ENCODE measurements at places on chromosomes 6 and 20.

DNA sequence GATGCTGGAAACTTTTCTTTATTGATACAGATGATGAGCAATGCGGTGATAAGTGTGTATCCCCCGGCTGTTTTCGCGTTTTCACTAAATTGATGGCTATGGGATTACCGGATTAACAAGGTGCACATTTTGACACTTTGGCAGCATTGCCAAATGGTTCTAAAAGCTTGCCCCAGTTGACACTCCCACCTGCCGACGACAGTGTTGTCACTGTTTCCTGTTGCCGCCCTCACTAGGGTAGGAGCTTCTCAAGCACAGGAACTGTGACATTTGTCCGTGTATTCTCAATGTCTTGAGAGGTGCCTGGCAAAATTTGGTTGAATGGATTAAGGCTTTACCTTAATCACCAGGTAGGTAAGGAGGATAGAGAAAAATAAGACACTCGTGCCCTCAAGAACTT lies 9.8 kb upstream of the MAPK13 start:
- no peak for DNase-seq

GRCh38 chr20:59204165-59204894 lies 40.7 kb downstream of the ZNF831 start:
- no peak for DNase-seq

GRCh38 chr6:52522655-52523054 lies 54.2 kb downstream of the TRAM2 start:
- DNase-seq = no peak

- DNase-seq = peak; percentile 73
These were observed at the start of gene C6orf132 for GRCh38 chr6:42142118-42142835. Gene C6orf132 (minus strand): TSS chr6:42142620. CDS start chr6:42142444, 176 bp downstream.

- DNase-seq = no peak
These were observed 37.7 kb downstream of the ADGRF1 start for GRCh38 chr6:47004463-47004862.

- DNase-seq = no peak
These were observed 972 bp downstream of the GSTA3 start for GRCh38 chr6:52908526-52908925.

- DNase-seq = no peak
These were observed 520.9 kb downstream of the CD83 start for GRCh38 chr6:14638435-14638905.

- DNase-seq = peak; percentile 43
These were observed 646 bp downstream of the RPS6KA2 start for GRCh38 chr6:166626177-166627032.

DNA sequence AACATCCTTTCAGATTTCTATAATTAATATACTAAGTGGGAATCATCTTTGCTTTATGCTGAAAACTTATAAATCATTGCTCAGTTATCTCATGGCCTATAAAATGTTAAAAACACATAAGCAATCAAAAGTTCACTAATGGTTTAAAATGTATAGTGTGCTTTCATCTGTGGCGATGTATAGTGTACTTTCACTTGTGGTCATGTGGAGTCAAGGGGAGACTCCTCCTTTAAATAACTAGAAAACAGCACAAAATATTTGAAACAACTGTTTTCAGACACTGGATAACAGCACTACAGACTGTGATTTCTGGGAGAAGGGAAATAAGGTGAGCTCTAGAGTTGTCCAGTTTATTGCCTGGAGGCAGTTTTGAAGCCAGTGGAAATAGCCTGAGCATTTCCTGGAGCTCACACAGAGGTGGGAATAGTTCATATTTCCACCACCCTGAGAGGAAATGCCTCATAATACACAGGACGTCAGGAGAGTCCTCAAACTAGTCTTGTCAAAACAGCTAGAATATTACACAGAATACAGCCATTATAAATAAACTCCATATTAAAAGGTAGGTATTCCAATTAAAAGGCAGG lies 89.4 kb downstream of the CEP162 start:
- DNase-seq = no peak

DNA sequence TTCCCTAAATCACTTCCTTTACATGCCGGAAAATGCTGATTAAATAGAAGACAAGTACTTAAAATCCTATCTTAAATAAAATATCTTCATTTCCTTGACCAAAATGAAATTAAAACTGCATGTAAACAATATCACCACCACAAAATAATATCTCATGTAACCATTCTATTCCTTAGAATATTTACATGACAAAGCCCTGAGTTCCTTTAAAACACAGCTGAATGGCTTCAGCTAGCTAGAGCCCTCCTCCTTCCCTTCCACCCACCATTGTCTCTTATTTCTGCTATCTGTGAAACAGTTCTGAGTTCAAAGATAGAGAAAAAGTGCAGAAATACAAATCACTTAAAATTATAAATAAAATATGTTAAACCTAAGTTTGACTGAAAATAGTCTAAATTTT lies 103.1 kb downstream of the HIVEP2 start:
- no peak for DNase-seq

DNA sequence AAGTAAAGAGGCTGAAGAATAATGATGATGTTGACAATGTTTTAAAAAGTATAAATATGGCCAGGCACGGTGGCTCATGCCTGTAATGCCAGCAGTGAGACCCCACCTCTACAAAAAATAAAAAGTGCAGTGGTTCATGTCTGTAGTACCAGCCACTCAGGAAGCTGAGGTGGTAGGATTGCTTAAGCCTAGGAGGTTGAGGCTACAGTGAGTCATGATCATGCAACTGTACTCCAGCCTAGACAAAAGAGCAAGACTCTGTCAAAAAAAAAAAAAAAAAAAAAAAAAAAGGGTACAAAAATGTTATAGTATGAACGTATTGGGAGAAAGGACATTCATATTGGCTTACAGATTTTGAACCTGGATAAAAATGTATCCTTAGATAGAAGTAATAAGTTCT lies 543.1 kb upstream of the IRAK1BP1 start:
- DNase-seq = peak; percentile 16

DNA sequence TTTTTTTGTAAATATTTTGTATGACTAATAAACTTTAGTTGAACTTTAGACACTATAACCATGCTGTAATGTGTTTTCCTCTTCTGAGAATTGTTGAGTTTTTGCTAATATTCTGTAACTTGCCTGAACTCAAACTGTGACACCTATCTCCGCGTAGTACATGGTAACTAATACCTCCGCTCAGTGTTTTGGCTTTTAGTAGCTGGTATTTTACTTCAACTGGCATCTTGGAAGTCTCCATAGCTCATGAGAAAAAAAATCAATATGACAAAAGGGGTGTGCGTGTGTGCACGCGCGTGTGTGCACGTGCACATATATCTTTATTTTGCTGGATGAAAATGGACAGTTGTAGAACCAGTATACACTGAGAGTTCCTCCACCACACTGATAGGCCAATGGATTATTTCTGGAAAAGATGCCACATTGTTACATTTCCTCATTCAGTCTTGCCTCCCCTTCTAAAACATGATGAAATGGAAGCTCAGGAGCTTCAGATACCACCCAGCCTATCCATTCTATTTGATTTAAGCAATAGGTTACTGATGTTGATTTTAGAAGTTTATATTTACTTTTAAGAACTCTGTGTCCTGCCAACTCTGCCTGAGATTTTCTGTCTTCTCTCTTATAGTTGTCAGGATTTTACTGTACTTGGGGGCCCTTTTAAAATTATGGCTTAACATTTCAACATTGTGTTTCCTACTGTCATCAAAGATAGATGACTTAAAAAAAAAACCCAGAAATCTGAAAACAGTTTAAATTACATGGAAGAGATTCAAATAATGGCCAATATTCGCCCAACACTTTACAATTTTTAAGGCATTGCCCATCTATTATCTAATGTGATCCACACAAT lies 16.3 kb upstream of the ADGRG6 start:
- no peak for DNase-seq

DNA sequence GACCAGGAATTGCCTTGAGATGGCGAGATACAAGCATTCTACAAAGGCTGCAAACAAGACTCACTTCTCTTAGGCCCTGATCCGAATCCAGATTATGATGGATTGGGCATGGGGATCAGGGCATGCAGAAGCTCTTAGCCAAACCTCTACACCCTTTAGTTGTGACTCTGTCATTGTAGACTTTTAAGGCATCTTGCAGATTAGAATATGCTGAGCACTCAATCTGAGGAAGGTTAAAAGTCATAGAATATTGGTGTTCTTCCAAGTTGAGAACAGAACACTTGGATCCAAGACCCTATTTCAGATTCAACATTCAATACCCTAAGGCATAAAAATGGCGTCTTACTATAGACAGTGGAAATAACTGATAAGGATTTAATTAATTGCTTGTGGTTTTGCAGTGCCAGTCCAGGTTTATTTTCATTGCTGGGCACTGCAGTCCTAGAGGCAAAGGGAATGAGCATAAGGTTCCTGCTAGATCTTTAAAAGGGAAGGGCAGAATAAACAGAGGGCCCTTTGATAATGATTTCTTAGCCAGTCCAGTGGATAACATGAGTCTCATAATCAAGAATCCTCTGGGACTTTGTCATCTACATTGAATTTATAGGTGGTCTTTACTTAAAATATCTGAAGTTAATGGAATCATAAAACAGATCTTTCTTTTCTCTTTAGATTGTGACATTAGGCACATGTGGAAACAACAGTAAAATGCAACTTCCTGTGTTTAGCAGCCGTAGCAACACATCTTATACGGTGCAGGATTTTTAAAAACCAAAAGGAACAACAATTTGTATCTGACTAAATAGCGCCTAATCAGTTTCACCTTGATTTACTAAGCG lies 17.6 kb downstream of the PHACTR2 start:
- no peak for DNase-seq

DNA sequence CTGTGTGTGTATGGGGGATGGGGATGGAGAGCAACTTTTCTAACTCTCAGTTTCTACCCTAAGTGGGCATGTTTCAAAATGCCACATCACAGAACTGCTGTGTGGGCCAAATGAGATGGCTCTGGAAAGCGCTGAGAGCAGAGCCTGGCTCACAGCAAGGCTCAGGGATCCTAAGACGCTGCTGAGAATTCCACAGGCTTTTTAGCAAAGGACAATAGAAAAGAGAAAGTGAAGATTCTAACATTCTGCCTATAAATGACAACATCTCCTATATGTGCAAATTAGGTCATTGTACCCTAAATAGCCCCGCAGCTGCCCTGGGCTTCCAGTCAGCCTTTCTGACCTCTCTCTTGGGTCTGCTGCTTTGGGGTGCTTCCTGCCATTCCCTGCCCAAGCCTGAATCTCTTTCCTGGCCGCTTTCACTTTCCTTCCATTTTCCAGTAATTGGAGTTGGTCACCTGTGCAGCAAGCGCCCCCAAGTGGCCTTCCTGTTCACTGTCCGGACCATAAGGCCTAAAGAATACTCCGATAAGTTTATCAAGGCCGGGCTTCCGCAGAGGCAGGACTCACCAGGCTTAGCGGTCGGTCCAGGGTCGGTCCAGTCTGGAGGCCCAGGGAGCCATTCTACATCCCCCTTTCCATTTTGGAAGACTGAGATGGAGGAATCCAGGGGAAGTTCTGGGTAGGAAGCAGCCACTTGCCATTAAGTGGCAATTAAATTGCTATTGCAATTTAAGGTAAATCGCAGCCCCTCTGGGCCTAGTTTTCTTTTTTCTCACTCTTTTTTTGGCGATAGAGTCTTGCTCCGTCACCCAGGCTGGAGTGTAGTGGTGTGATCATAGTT lies 6.7 kb upstream of the DDR1 start:
- DNase-seq = peak; percentile 76

DNA sequence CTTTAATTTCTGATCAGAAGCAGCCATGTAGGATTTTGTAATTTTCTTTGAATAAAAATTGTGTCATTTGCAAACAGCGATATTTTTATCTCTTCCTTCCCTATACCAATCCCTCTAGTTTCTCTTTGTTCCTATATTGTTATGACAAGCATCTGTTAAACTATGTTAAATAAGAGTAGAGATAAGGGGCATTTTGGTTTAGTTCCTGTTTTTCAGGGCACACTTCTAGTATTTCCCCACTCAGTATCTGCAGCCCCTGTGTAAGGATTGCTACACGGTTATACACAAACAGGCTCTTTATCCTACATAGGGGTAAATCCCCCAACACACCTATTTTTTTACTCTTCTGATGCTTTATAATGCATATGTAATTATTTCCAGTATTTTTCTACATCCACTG lies 42.1 kb downstream of the TRERF1 start:
- no peak for DNase-seq

GRCh38 chr20:14481863-14482262 lies 144.5 kb upstream of the FLRT3 start:
- DNase-seq = peak; percentile 82

- DNase-seq = no peak
These were observed 71.6 kb upstream of the BTBD3 start for GRCh38 chr20:11846131-11846530.

GRCh38 chr6:25107218-25107617 lies 171.5 kb upstream of the RIPOR2 start:
- DNase-seq = no peak

- DNase-seq = peak; percentile 48
These were observed 186.7 kb upstream of the TENT5A start for GRCh38 chr6:81938991-81939732.

DNA sequence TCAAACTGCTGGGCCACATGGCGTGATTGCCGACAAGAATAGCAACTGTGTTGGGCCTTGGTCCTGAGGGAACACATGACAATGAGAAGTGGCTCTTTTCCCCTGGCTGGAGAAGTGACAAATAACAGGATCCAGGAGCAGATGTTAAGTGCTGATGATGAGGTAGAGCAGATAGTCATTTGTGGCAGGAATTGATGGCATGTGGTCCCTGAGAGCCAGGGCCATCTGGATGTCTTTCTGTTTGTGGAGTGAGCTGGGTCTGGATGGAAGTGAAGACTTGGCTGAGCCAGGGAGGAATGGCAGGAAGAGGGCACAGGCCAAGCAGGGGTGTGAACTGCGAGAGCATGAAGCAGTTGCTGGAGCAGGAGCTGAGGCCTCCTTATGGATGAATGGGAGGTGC lies 67.8 kb downstream of the SCAND1 start:
- DNase-seq = no peak

- no peak for DNase-seq
These were observed 308.2 kb downstream of the PHF3 start for GRCh38 chr6:63943826-63944225.

DNA sequence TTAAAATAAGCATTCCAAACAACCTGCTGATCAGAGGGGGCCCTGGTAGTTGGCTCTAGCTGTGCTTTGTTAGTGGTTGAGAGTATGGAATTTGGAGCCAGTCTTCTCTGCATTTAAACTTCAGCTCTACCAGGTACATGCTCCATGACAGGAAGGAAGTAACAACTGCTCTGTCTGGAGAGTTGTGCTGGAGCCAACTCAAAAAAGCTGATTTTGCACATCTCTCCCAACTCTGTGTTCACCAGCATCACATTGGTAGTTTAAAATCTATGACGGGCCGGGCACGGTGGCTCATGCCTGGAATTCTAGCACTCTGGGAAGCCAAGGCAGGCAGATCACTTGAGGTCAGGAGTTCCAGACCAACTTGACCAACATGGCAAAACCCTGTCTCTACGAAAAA lies 68.8 kb upstream of the BMP2 start:
- DNase-seq = no peak

DNA sequence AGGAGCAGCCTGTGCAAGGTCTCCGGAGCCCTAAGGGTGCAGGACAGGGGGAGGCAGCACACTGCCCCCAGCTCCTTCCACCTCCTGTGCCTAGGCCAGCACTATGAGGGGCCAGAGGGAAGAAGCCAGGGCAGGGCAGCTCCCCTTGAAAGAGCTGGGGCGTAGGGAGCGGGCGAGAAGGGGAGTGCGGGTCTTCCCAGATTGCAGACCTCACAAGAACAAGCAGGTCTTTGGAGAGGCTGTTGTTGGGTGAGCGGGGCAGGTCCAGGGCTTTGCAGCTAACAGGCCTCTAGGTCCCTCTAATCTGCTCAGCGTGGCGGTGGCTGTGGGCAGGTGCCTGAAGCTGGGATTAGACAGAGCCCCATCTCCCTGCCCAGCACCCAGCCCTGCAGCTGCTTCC lies 22.4 kb upstream of the CST1 start:
- DNase-seq = no peak

- DNase-seq = no peak
These were observed 3.0 kb upstream of the GPX5 start for GRCh38 chr6:28522594-28523240.

GRCh38 chr6:155880900-155881299 lies 425.3 kb upstream of the NOX3 start:
- no peak for DNase-seq

Data from foreskin keratinocyte (primary cell).